ENCODE measurements at places on chromosomes 13 and 19.

DNA sequence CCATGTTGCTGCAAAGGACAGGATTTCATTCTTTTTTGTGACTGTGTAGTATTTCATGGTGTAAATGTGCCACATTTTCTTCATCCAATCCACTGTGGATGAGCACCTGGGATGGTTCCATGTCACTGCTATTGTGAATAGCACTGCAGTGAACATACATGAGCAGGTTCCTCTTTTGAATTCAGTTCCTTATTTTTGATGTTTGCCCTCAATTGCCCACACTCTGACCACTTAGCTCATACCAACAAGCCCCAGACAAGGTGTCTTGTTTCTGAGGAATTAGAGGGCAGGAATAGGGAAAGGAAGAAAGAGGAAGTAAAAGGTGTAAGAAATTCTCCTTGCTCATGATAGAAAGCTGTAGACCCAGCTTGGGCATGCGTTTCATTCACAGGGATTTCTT is 244.2 kb upstream of the ZNF507 start:
- no peak for DNase-seq

- DNase-seq = peak; percentile 60
These were observed 13.0 kb downstream of the RBM26 start for GRCh38 chr13:79392882-79393563.

DNA sequence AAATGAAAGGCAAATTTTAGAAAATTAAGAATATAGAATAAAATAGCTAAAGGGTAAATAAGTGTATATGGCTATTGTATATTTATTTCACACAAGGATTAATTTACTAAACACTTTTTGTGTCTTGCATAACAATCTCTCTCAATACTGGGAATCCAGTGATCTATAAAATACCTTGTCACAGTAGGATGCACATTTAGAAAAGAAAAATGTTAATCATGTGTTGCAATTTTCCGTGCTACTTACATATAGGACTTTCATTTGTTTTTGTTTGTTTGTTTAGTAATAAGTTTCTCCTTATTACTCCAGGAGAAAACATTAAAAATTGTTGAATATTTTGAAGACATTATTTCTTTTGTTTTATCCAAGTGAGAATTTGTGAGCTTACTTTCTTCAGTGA is 1533.3 kb downstream of the SLITRK5 start:
- DNase-seq = no peak

- DNase-seq = no peak
These were observed 377 bp downstream of the CA11 start for GRCh38 chr19:48645620-48646000.

DNA sequence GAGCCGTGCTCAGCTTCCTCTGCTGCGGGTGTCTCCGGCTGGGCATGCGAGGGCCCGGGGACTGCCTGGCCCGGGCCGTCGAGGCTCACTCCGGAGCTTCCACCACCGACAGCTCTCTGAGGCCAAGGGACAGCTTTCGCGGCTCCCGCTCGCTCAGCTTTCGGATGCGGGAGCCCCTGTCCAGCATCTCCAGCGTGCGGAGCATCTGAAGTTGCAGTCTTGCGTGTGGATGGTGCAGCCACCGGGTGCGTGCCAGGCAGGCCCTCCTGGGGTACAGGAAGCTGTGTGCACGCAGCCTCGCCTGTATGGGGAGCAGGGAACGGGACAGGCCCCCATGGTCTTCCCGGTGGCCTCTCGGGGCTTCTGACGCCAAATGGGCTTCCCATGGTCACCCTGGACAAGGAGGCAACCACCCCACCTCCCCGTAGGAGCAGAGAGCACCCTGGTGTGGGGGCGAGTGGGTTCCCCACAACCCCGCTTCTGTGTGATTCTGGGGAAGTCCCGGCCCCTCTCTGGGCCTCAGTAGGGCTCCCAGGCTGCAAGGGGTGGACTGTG is 1.2 kb downstream of the S1PR4 start:
- DNase-seq = no peak

GRCh38 chr13:22757530-22758120 is 423.2 kb upstream of the SGCG start:
- no peak for DNase-seq

Data from CD4-positive, alpha-beta T cell treated with Interleukin-4 for 1 hour (primary cell).